ENCODE measurements at places on chromosomes 7 and 10.

GRCh38 chr10:131817866-131818509, 82.8 kb upstream of the PPP2R2D start:
- no peak for DNase-seq

- no peak for DNase-seq
Measured at GRCh38 chr10:123390332-123390731, 236.1 kb downstream of the BUB3 start.

GRCh38 chr7:150410131-150410530, 31.0 kb downstream of the ZNF775 start:
- no peak for DNase-seq

DNA sequence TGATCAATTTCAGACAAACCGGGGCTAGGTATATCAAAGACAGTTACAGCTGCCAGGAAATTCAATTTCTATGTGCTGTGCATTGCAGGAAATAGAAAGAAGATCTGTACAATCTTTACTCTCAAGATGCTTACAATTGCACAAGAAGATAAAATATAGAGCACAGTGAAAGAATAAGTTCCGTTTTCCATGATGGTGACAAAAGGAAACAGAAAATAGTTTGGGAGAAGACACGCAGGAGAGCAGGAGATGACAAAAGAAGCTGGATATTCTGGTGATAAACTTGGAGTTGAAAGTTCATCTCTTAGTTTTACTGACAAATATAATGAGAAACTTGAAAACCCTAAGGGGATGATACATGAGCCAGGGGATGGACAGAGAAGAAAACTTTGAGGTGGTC, 646.0 kb downstream of the PARD3 start:
- DNase-seq: no peak

DNA sequence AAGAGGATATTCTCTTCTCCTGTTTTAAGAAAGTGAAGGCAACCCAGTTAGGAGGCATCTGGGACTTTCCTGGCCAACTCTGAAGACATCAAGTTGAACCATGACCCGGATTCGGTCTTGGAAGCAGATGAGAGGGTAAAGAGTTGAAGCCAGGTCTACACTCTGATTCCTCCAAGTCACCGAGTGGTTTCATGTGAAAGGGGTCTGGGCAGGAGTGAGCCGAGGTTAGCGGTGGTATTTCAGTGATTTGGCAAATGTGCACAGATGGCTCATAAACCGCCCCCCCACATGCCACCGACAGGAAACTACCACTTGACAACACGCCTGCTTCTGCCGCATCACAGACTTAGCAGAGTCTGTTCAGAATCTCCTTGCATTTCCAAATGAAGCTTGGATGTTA, 11.4 kb upstream of the REPIN1 start:
- DNase-seq: peak; percentile 58

- no peak for DNase-seq
Measured at GRCh38 chr7:45156516-45157272, 897 bp upstream of the RAMP3 start.

DNA sequence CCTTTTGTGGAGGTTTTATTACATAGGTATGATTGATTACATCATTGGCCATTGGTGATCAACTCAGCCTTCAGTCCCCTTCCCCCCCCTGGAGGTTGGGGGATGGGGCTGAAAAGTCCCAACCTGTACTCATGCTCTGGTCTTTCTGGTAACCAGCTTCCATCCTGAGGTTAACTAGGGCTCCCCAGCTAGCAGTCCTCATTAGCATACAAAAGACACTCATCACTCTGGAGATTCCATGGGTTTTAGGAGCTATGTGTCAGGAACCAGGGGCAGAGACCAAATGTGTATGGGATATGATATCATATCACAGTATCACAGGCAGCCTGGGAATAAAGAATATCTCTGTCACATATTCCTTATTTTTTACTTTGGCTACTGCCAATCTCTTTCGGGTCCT, 13.6 kb downstream of the CCSER2 start:
- DNase-seq: no peak

- DNase-seq: no peak
Measured at GRCh38 chr10:26665080-26666048, 32.1 kb upstream of the PDSS1 start.

GRCh38 chr7:112788778-112789343, 1.3 kb downstream of the TMEM168 start:
- no peak for DNase-seq

DNA sequence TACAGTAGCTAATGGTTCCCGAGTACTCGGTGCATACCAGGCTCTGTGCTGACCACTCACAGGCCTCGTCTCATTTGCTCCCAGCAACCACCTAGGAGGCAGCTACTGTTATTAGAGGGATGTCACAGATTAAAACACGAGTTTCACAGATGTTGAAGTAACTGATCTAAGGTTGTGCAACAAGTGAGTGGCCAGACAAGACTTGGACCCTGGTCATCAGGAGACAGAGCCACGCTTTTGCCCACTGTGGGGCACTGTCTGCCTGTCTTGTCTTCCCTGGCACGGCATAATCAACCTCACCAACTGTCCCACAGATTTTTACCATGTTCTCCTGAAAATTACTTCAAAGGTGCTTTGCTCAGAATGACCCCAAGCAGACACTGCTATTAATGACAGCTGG, 111.6 kb upstream of the HABP2 start:
- no peak for DNase-seq

GRCh38 chr7:144780071-144780608, 55.7 kb downstream of the TPK1 start:
- no peak for DNase-seq

- no peak for DNase-seq
Measured at GRCh38 chr10:59713196-59713821, 3.7 kb upstream of the SLC16A9 start.

- no peak for DNase-seq
Measured at GRCh38 chr7:114574384-114574783, 159.8 kb downstream of the FOXP2 start.

- DNase-seq: no peak
Measured at GRCh38 chr7:148155000-148155399, 435.6 kb upstream of the C7orf33 start.

- no peak for DNase-seq
Measured at GRCh38 chr7:129074994-129075393, 20.1 kb upstream of the TNPO3 start.
